ENCODE measurements at places on chromosomes 6 and 20. TPM values are rescaled to one million over a fixed set of nuclear protein-coding genes. Genes with fewer than 3 reads are reported as not detected.

CAPN11 gene
- not detected for total RNA-seq

ARFGEF2 gene
- 104 TPM for total RNA-seq

ACTL10 gene
- total RNA-seq, result not detected

MTG2 gene
- 29.6 TPM for total RNA-seq

SNAP91 gene
- total RNA-seq, result 0.05 TPM

TINAG gene
- total RNA-seq, result not detected

UBR2 gene
- 19.9 TPM for total RNA-seq

NRSN1 gene
- not detected for total RNA-seq

CDH26 gene
- total RNA-seq, result 0.27 TPM

MDN1 gene
- 25.3 TPM for total RNA-seq

LRFN2 gene
- total RNA-seq, result not detected

CNR1 gene
- 1.7 TPM for total RNA-seq

SRMS gene
- not detected for total RNA-seq

OPN5 gene
- total RNA-seq, result not detected

ABRACL gene
- total RNA-seq, result 74.3 TPM

GSS gene
- total RNA-seq, result 164 TPM

EPHA7 gene
- total RNA-seq, result 5.7 TPM

OR2H2 gene
- total RNA-seq, result not detected

RIPOR3 gene
- total RNA-seq, result not detected

CYP39A1 gene
- 0.56 TPM for total RNA-seq

GUCA1A gene
- not detected for total RNA-seq

MYH7B gene
- 0.08 TPM for total RNA-seq

PPP1R16B gene
- 0.69 TPM for total RNA-seq

RAET1E gene
- not detected for total RNA-seq

WFDC10B gene
- not detected for total RNA-seq

PNPLA1 gene
- total RNA-seq, result not detected

LY6G6C gene
- total RNA-seq, result not detected

HLA-DPA1 gene
- total RNA-seq, result 8.7 TPM

CNKSR3 gene
- total RNA-seq, result 6.7 TPM

EYA2 gene
- total RNA-seq, result not detected

OLIG3 gene
- total RNA-seq, result not detected

TRIM40 gene
- total RNA-seq, result not detected

TXLNB gene
- 0.83 TPM for total RNA-seq

SLC22A23 gene
- total RNA-seq, result 8.0 TPM

COX4I2 gene
- not detected for total RNA-seq

CCR6 gene
- not detected for total RNA-seq

ZNF165 gene
- 0.37 TPM for total RNA-seq

ADGRF1 gene
- not detected for total RNA-seq

LHFPL5 gene
- total RNA-seq, result not detected

GRIK2 gene
- 8.5 TPM for total RNA-seq

MEP1A gene
- not detected for total RNA-seq

THEMIS gene
- not detected for total RNA-seq

INSM1 gene
- total RNA-seq, result 0.66 TPM

KPNA5 gene
- 8.6 TPM for total RNA-seq

PAK5 gene
- not detected for total RNA-seq

GABRR1 gene
- not detected for total RNA-seq

LY6G6F gene
- total RNA-seq, result not detected

GSTA2 gene
- total RNA-seq, result 0.32 TPM

Data from SK-MEL-5 (cell line).